GM10248 (cell line): ENCODE measurements at places on chromosomes 3 and 15.
A peak's percentile ranks its signal among the peaks of the same experiment; 100 is the strongest.

GRCh38 chr3:55453886-55454496 is 33.1 kb downstream of the WNT5A start:
- no peak for DNase-seq

GRCh38 chr15:61032600-61033286 is 196.4 kb downstream of the RORA start:
- DNase-seq, result no peak

GRCh38 chr15:88986949-88987590 is 73.9 kb upstream of the MFGE8 start:
- DNase-seq, result no peak

GRCh38 chr3:59284926-59285325 is 235.1 kb upstream of the CFAP20DC start:
- no peak for DNase-seq

DNA sequence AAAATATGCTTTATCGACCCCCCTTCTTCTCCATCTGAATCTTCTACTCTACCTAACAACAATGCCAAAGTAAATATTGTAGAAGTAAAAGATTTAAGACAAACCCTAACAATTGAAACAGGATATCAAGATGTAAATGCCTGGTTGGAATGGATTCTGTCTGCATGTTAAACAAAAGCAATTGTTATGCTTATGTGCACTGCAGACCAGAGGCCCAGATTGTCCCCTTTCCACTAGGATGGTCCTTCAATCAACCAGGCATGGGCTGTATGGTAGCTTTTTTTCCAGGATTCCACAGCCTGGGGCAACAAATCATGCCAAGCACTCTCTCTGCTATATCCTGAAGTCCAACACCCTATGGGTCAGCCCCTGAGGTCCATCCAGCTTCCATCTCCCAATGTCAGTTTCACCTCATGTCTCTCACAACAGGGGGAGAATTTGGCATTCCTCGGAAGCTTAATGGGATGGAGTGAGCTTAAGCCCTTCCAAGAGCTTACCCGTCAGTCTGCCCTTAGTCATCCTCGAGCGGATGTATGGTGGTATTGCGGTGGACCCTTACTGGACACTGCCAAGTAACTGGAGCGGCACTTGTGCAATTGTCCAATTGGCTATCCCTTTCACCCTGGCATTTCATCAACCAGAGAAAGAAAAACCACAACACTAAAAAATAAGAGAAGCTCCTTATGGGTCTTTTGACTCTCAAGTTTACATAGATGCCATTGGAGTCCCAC is 36.2 kb downstream of the ZNF589 start:
- no peak for DNase-seq

DNA sequence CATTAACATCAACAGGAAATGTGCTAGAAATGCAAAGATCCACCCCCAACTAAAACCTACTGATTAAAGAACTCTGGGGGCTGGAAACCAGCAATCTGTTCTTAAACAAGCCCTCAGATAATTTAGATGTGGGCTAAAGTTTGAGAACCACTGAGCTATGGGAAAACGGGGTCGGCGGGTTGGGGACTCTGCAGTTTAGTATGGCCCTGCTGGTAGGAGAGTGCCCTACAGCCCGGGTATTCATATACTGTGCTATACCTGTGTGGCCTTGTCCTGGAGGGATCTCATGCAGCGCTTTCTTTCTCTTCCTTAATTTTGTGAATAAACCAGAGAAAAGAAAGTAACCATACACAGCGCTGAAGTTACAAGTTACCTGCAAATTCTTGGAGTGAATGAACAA is 189.7 kb upstream of the GBE1 start:
- no peak for DNase-seq

DNA sequence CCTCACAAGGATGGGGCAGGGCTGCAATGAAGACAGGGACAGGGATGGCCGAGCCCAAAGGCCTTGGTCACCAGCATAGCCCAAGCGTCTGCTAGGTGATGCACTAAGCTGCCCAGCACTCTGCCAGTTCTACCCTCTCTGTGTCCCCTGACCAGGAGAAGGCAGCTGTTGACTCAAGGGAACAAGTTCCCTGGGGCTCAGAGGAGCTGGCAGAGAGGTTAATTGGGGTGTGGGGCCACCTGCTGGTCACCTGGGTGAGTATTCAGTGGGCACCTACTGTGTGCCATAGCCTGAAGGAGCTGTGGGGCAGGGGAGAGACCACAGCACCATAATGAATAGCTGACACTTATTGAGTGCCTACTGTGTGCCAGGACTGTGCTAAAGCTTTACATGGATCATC is 22.0 kb upstream of the DOCK3 start:
- peak; percentile 66 for DNase-seq

DNA sequence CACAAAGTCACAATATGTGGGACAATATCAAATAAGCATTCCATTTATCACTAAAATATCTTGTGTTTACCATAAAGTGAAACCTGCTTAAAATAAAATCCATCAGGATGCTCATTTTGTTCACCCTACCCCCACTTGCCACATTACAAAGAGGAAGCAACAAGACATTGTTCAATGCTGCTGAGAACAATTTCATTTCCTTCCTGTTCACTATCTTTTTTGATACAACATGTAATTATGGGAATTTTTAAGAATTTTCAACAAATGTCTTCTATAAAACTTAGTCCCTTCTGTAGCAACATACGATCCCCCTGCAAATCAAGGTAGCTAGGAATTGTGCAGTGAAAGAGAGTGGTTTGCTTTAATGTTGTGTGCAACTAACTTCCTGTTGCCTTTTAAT is 34.9 kb upstream of the GPR160 start:
- DNase-seq, result no peak

DNA sequence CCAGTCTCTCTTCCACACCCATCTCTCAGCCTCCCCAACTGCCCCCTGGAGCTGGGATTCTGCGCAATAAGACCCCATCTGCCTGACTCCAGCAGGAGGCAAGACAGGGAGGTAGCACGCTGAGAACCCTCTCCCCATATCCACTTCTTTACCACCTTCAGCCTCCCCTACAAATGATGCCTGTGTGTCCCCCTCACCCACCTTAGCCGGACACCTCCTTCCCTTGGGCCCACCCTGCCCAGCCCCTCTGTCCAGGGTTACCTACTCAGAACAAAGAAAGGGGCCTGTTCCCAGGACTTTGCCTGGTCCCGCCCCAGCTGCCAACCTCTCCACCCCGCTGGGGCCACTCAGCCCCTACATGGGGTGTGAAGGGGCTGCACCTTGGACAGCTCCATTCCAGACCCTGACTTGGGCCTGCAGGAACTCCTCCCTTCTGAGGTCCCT is 40.8 kb upstream of the ATP2B2 start:
- no peak for DNase-seq
